ENCODE measurements at places on chromosomes 3 and 15. TPM values are rescaled to one million over a fixed set of nuclear protein-coding genes. Genes with fewer than 3 reads are reported as not detected.

GRCh38 chr3:89353465-89353864, 246.0 kb downstream of the EPHA3 start:
- peak; percentile 51 for DNase-seq

SLC6A11 gene
- total RNA-seq = not detected

DNA sequence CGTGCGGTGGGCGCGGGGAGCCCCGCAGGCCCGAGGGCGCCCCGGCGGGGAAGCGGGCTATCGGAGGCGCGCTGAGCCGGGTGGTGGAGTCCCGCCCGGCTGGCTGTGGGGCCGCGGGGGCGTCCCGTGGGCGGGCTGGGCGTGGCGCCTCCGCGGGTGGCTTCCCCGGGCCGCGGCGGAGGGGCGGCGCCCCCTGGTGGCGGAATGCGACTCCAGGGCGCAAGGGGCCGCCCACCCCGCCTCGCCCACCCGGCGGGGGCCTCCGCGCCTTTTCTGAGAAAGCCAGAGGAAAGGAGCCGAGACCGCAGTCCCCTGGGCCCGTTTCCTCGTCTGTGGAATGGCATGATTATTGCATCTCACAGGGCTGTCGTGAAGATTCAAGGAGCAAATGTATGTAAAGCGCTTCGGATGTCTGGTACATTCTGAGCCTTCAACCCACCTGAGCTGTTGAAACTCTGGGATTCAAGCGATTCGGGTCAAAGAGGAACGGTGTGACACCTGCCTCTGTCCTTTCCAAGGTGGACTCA, 31.9 kb upstream of the RAB6B start:
- DNase-seq = peak; percentile 21

DNA sequence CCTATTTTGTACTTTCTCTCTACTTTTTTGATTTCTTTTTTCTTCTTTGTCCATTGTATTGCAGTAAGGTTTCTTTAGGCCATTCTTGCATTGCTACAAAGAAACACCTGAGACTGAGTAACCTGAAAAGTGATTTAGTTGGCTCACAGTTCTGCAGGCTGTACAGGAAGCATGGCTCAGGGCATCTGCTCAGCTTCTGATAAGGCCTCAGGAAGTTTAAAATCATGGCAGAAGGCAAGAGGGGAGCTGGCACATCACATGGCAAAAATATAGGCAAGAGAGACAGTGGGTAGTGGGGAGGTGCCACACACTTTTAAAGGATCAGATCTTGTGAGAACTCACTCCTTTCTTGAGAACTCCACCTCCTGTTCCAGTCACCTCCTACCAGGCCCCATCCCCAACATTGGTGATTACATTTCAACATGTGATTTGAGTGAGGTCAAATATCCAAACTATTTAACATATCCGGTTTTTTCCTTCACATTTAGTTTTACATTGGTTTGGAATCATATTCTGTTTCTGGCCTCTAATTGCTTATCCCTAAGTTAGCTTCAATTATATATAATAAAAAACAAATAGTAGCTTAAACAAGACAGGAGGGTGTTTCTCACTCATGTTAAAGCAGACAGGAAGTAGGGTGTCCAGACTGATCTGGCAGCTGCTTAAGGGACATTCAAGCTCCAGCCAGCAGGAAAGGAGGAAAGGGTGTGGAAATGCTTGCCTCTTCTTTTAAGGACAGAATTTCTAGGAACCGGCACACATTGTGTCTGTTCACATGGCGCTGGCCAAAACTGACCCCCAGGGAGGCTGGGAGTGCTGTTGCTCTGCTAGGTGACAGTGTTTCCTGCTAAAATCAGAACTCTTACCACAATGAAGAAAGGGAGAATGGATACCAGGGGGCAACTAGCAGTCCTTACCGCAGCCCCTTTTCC, 28.8 kb upstream of the SKOR1 start:
- DNase-seq = no peak

- no peak for DNase-seq
These were observed 86.8 kb downstream of the BFSP2 start for GRCh38 chr3:133486658-133487057.

- no peak for DNase-seq
These were observed 211.4 kb upstream of the MANF start for GRCh38 chr3:51173518-51174271.

- no peak for DNase-seq
These were observed 166.6 kb downstream of the PLD1 start for GRCh38 chr3:171643681-171644080.

GP9 gene
- total RNA-seq = not detected

TMC3 gene
- total RNA-seq = not detected

DNA sequence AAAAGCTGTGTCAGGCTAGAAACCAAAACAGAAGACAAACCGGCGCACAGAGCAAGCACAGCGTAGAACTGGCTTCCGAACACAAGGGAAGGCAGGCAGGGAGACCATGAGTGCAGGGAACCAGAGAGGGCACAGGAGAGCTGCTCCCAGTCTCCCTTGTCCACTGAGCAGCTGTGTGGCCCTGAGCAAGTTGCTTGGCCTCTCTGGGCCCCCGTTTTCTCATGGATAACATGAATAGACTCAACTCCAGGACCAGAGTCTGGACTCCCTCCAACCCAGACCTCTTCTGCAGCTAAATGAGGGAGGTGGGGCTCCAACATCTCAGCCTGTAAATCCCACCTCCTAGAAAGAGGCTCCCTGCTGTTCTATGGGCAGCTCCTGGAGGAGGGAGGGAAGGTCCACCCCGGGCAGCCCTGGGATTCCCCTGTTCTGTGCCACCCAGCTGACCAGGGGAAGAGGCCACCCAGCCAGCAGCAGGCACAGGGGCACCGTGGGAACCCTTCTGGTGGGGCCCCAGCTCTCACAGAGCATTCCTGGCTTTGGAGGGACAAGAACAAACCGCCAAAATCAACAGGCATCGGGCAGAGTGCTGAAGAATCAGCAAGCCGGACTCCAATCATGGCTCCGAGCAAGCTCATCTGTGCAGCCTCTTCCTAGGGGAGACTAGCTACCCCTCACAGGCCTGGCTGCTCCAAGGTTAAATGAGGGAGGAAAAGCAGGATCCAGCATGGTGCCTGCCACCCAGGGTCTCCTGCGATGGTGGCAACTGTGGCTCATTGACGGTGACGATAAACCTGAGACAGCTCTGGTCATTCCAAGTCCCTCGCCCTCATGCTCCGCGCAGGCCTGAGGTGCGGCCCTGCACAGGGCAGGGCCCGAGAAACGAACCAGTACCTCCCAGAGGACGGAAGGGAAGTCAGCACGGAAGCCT, 15.1 kb downstream of the XXYLT1 start:
- no peak for DNase-seq

ADCY5 gene
- 0.51 TPM for total RNA-seq

SLC12A1 gene
- total RNA-seq = not detected

- DNase-seq = no peak
These were observed 18.1 kb downstream of the DAZL start for GRCh38 chr3:16587047-16587680.

GLDN gene
- 50.7 TPM for total RNA-seq

DNA sequence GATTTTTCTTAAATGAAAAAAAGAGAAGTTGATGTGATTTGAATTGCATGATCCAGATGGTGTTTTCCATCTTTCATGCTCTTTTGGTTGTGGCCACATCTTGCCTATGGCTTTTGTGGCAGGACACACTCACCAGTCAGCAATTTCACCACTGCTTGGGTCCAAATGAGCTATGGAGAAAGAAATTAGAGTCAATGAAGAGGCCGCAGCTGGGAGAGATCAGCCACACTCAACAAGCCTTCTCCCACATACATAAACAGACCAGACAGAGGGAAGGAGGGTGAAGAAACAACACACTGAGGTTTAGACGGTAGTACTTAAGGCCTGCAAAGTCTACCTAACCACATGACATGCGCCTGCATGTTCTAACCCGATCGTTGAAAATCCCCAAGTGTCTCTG, 110.7 kb upstream of the CDIN1 start:
- peak; percentile 100 for DNase-seq

CHST2 gene
- total RNA-seq = 3.9 TPM

GASK1A gene
- 1.8 TPM for total RNA-seq

P2RY1 gene
- 7.6 TPM for total RNA-seq

DNA sequence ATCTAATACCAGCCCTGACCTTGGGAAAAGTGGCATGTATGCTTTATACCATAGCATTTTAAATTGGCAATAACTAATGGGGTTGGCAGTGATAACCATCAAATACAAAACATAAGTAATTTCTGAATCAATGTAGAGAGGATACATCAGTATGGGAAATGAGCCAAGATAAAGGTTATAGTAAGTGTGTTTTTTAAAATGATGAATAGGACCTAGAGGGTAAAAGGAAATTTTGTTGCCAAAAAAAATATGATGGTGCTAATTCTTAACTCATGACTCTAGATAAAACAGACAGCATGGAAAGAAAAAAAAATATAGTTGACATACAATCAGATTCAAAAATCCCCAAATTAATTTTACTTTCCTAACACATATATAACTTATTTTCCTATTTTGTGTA, 75.4 kb upstream of the ROBO1 start:
- DNase-seq = no peak

TMOD2 gene
- total RNA-seq = 8.0 TPM

- DNase-seq = no peak
These were observed 211.9 kb upstream of the MRPL3 start for GRCh38 chr3:131714585-131715220.

DNA sequence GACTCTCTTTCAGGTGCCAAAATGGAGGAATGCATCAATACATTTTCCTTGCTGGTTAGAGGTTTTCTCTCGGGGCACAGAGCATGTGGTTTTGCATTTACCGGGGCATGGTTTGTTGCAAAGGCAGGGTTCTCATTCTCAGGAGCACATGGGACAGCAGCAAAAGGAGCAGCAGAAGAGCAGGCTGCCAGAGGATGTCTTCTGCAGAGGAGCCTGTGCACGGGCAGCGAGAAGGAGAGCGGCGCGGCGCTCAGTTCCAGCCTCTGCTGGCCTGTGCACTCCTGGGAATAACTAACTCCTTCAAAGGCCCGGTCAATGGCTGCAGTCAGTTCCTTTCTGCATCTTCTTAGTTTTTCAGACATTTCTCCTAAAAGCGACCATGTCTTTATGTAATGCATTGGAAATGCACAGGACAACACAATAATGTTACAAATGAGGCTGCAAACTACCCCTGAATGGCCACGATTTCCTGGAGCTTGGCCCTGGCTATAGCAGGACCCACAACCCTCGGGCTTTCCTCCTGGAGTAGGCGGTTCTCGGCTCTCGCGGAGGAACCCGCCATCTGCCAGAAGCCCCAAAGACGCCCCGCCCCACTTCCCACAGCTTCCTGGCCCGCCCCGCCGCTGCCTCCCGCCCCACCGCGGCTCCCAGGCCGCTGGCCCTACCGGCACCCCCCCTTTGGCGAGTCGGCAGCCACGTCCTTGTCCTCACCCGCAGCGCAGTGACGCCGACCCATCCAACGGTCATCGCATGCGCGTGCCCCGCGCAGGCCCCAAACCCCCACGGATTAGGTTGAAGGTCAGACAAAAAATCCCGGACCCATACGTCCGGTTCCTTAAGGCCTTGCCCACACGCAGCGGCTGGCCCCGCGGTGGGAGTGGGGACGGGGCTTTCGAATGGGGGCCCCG, at the start of gene C3orf62:
C3orf62 (minus strand) TSS at position 758 of the 908 bp plus-strand sequence; CDS start at position 398, 360 bp downstream.
- peak; percentile 85 for DNase-seq

CRYBG3 gene
- 29.9 TPM for total RNA-seq

- DNase-seq = no peak
These were observed 452.0 kb downstream of the GABRG3 start for GRCh38 chr15:27422997-27423396.

NR2E3 gene
- 0.77 TPM for total RNA-seq

DNA sequence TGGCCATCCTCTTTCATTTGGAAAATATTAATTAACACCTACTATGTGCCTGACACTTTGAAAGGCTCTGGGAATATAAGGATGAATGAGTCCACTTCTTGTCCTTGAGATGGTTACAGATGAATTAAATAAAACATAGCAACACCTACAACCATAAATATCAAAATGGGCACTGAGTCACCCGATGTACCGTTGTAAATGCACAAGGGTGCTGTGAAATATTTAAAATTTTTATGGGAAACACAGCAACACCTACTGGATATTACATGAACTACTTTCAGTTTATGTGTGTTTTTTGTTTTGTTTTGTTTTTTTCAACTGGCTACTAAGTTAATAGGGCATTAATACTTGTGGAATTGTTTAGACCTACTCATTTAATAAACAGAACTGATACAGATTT, 239.0 kb upstream of the NAALADL2 start:
- peak; percentile 15 for DNase-seq

GOLGA8R gene
- total RNA-seq = 1.3 TPM

- no peak for DNase-seq
These were observed 8.7 kb upstream of the VIPR1 start for GRCh38 chr3:42493798-42494151.

DNA sequence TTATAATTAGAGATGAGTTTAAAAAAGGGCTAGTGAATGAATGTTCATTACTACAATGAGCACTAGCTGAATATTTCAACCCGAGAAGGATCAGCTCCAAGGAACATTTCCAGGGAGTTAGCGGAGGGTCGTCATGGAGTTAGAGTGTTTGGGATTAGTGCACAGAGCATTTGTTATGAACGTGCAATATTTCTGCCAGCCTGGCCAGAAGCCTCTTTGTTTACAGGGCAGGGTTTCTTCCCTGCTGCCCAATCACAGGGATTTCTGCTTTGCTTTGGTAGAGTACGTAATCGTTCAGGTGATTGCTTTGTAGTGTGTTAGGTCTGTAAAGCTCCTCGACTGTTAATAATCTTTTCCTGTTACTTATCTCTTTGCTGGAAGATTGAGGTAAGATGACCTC, 5.9 kb downstream of the CGNL1 start:
- DNase-seq = no peak

- DNase-seq = peak; percentile 87
These were observed 142.0 kb upstream of the PDZRN3 start for GRCh38 chr3:73766599-73767381.

- DNase-seq = no peak
These were observed 5.9 kb upstream of the CORO2B start for GRCh38 chr15:68572921-68573320.

COL6A5 gene
- under 0.01 TPM for total RNA-seq

- DNase-seq = no peak
These were observed 68.7 kb upstream of the LIMD1 start for GRCh38 chr3:45525920-45526203.

GRCh38 chr3:98021830-98022560, 13.1 kb downstream of the GABRR3 start:
- peak; percentile 49 for DNase-seq

GRCh38 chr3:114454551-114455251, 160.9 kb downstream of the TIGIT start:
- DNase-seq = peak; percentile 61

GNAT1 gene
- not detected for total RNA-seq

RNU6-1 gene
- not detected for total RNA-seq

GRCh38 chr15:80242132-80242769, 9.8 kb downstream of the CTXND1 start:
- peak; percentile 14 for DNase-seq

GRCh38 chr15:56886363-56886931, 32.0 kb upstream of the TCF12 start:
- DNase-seq = no peak

DNA sequence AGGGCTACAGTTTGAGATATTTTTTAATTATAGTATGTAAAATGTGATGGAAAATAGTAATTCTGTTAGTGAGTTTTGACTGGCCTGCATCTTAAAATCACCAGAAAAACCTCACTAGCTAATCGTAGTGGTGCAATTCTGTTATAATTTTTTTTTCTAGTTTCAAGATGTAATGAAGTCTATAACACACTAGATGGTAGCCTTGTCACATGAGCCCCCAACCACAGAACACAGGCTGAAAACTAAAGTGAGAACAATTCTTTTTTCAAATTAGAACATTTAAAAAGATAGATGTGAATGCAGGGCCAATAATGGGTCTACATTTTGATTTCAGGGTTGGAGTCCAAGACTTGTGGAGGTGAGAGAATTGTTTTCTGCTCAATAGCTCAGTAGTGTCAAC, 83.3 kb upstream of the KCNH8 start:
- no peak for DNase-seq

- no peak for DNase-seq
These were observed 259.6 kb upstream of the UBE2E1 start for GRCh38 chr3:23546181-23546580.

OR5K3 gene
- total RNA-seq = not detected
